ENCODE measurements at places on chromosomes 3 and 15.

GRCh38 chr15:49380912-49381311 is 42.1 kb upstream of the FGF7 start:
- no peak for DNase-seq

DNA sequence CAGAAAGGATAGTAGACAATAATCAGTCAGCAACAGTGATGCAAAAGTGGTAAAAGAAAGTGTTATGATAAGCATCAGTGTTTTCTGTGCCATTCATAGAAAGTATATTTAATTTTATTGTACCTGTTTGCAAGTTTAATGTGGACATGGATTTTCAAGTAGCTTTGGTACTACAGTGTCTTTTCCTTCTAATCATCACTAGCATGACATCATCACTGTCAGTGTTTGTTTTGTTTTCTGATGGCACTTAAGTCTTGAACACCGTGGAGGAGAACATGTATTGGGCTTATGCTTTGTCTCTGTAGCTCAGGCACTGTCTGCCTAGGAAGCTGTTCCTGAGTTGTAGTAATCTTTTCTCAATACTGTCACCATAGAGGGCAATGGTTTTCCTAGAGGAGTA is 41.9 kb downstream of the SETD5 start:
- DNase-seq: no peak

DNA sequence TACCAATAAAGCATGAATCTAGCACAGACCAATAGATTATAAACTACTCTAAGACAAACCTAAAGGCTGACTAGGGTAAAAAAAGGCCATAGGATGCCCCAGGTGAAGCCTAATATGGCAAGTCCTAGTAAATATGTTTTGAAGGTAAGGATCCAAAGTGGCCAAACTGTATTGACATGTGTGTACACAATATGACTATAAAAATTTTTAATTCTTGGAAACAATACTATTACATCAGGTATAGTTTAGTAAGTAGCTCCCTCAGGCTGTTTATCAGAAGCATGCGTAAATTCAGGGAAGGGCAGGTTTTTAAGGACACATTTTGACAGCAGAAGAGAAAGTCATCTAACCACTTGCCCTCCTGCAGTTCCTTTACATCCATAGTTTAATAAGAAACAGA is 18.8 kb downstream of the GNB4 start:
- DNase-seq: no peak

DNA sequence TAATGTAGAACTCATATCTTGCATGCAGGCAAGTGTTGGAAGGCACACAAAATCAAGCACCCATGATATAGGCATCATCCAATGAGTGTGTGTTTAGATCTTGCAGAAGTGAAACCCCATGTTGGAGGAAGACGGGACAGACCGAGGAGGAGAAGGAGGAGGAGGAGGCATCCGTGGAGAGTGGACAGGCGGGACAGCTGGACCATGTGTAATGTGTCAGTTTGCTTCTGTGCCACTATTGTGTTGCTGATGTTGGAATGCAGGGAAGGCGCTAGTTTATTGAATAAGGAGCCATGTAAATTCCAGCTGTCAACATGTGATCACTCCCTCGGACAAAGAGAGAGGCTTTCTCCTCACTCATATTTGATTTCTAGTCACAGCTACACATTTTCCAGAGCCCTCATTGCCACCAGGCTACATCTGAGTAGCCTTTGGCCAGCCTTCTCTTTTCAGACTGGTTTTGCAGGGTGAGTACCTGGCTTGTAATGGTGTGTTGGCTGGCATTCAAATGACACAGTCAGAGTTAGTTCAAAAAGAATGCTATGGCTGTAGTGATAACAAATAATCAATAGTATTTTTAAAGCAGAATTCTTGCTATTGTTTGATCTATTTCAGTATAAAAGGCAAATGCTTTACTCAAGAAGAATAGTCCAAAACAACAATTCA is 1037.6 kb upstream of the NR2F2 start:
- no peak for DNase-seq

DNA sequence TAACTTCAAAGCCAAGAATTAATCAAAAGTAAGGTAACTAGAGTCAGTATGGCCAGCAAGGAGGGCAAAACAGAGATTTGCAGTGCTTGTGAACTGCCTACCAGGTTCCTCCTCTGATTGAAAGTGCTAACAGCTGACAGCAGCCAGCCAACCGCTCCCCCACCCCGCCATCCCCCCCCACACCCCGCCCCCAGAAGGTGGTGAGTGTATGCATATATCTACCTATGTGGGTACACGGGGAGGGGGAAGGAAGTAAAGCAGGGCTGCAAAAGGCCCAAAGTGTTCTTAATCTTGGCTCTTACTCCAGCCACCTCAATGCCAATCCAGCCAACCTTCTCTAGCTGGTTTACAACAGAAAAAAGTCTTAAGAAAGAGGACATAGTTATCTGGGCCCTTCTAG is 50.7 kb downstream of the RAF1 start:
- DNase-seq: no peak

GRCh38 chr3:76954412-76954811 is 85.5 kb upstream of the ROBO2 start:
- DNase-seq: no peak

- no peak for DNase-seq
Observed at GRCh38 chr15:34039790-34040113, 748 bp upstream of the AVEN start.

- no peak for DNase-seq
Observed at GRCh38 chr3:171358881-171359198, 101.4 kb downstream of the TNIK start.

GRCh38 chr15:89880727-89881126 is 13.1 kb downstream of the AP3S2 start:
- no peak for DNase-seq

GRCh38 chr3:41932464-41932863 is 29.4 kb downstream of the ULK4 start:
- DNase-seq: no peak

- DNase-seq: no peak
Observed at GRCh38 chr3:155676252-155676981, 68.5 kb downstream of the PLCH1 start.

GRCh38 chr3:34207002-34207401 is 408.6 kb downstream of the PDCD6IP start:
- DNase-seq: no peak

DNA sequence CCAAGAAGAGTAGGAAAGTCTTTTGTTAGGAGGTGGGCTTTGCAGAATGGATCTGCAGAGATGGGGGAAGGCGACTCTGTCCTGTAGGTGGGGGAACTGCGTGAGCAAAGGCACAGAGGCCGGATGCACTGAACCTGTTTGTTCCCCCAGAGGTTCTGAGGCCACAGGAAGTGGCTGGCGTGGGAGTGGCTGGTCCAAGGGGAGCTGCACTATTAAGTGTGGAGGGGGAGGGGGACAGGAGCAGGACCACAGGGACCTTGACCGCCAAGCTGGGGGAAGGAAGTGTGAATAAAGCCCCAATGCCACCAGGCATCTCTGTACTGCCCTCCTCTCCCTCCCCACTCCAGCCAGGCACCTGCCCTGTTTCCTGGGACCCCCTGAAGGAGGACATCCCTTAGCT is 51.8 kb downstream of the CYP11A1 start:
- DNase-seq: no peak
